ENCODE measurements at places on chromosomes 1 and 21.

- DNase-seq: no peak
Observed at GRCh38 chr1:201625226-201625761, 86.4 kb downstream of the NAV1 start.

- DNase-seq: no peak
Observed at GRCh38 chr1:164637461-164638375, 78.7 kb downstream of the PBX1 start.

- DNase-seq: no peak
Observed at GRCh38 chr1:209805341-209805781, 581 bp downstream of the IRF6 start.

DNA sequence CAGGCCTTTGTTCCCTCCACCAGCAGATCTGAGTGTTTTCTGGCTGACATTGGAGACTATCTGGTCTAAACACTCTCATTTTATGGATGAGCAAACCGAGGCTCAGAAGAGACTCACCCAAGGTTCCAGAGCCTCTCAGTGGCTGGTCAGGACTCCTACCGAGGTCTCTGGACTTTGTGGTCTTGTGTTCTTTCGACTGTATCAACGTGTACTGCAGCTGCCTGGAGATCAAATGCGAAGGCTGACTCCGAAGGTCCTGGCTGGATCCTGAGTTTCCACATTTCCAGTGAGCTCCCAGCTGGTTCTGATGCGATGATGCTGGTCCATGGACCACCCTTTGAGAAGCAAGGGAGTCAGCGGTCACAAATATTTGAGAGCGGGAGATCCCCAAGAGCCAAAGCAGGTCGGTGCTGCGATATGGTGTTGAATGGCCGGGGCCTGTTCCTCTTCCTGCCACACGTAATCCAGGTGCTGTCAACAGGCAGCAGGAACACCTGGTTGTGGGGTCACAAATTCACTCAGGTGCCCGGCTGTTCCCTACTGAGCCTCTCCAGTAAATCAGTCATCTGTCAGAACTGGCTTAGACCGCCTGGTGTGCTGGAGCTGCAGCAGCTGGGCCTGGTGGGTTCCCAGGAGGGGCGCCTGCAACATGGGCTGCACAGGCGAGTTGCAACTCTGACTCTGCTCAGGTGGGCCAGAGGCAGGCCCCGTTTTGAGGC is 94.8 kb upstream of the USP24 start:
- no peak for DNase-seq

GRCh38 chr21:32918478-32919120 is 107.1 kb upstream of the OLIG2 start:
- no peak for DNase-seq

DNA sequence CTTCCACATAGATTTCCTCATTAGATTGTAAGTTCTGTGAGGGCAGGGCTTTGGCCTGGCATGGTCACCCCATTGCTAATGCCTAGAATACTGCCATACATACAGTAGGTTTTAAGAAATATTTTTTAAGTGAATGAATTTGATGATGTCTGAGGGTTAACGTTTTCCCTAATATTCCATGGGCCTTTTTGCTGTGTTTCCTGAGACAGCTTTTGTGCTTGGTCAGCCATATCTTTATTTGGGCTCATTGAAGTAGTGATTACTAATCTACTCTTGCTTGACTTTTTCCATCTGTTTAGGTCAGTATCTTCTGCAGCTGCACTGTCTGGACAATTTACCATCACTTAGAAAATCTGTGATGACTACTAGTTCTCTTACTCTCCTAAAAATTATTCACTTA is 3.5 kb downstream of the CDC42 start:
- DNase-seq: no peak

GRCh38 chr1:2441746-2442145 is 29.4 kb upstream of the PEX10 start:
- no peak for DNase-seq

GRCh38 chr21:17422931-17423330 is 89.9 kb upstream of the CXADR start:
- DNase-seq: no peak

- no peak for DNase-seq
Observed at GRCh38 chr1:246398126-246398813, 108.8 kb downstream of the SMYD3 start.

GRCh38 chr1:50424045-50424883 is 1.0 kb upstream of the DMRTA2 start:
- DNase-seq: no peak

GRCh38 chr1:14371771-14372497 is 226.6 kb upstream of the KAZN start:
- DNase-seq: no peak

GRCh38 chr1:165897326-165898303 is 70.2 kb downstream of the UCK2 start:
- DNase-seq: no peak

GRCh38 chr1:235527196-235527814 is 23.1 kb upstream of the B3GALNT2 start:
- no peak for DNase-seq

DNA sequence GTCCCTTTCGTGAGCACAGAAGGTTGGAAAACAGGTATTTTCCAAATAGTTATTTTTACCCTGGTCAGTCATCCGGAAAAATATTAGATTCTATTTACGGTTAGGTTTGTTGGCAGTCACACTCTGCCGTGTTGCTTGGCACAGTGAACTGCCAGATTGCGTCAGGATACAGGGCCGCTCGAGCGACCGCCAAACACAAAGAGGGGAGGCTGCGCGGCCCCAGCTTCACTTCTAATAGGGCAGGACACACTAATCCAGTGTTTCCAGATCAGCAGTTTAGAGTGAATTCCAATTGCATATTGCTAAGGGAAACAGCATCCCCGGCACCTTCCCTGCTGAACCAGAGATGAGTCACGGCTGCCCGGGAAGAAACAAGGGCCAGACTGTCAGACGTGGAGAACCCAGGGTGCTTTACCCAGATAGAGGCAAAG is 22.9 kb downstream of the UMODL1 start:
- no peak for DNase-seq

DNA sequence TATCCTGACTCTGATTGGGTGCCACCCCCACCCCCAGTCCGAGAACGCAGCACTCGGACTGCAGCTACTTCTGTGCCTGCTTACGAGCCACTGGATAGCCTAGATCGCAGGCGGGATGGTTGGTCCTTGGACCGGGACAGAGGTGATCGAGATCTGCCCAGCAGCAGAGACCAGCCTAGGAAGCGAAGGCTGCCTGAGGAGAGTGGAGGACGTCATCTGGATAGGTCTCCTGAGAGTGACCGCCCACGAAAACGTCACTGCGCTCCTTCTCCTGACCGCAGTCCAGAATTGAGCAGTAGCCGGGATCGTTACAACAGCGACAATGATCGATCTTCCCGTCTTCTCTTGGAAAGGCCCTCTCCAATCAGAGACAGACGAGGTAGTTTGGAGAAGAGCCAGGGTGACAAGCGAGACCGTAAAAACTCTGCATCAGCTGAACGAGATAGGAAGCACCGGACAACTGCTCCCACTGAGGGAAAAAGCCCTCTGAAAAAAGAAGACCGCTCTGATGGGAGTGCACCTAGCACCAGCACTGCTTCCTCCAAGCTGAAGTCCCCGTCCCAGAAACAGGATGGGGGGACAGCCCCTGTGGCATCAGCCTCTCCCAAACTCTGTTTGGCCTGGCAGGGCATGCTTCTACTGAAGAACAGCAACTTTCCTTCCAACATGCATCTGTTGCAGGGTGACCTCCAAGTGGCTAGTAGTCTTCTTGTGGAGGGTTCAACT is 2.1 kb downstream of the RBM15 start:
- DNase-seq: no peak

- DNase-seq: no peak
Observed at GRCh38 chr1:221923929-221924598, 182.2 kb upstream of the DUSP10 start.

- DNase-seq: no peak
Observed at GRCh38 chr1:155013632-155014031, 11.0 kb downstream of the ZBTB7B start.

GRCh38 chr21:42616446-42616845 is 37.0 kb upstream of the PDE9A start:
- no peak for DNase-seq

DNA sequence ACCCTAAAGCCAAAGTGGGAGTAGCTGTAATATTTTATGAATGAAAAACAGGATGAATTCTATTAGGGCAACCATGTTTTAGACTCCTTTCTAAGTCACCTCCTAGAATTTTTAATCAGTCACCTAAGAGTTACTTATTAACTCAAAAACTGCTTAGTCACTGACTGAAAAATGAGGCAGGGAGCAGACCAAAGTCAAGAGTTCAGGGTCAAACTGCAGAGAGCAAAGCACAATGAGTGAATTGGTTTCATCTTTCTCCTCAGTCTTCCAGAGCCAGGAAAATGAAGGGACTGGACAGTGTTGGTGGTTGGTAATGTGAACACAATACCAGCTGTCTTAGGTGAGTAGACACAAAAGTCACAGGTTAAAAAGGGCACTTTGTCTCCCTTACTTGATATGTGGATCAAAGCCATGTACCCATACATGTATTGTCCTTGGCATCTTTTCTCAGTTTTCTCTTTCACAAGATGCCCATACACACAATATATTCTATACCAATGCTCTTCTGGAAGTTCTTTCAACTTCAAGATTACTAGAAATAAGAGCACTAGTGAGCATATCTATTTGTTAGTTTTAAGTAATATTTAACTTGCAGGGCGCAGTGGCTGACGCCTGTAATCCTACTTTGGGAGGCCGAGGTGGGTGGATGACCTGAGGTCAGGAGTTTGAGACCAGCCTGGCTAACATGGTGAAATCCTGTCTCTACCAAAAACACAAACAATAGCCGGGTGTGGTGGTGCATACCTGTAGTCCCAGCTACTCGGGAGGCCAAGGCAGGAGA is 42.2 kb downstream of the ATP1B1 start:
- DNase-seq: no peak

- peak; percentile 57 for DNase-seq
Observed at GRCh38 chr21:32772281-32773047, 909 bp upstream of the PAXBP1 start.

GRCh38 chr1:60762911-60763310 is 319.4 kb upstream of the NFIA start:
- no peak for DNase-seq

- DNase-seq: no peak
Observed at GRCh38 chr1:118914379-118915161, 73.6 kb downstream of the TBX15 start.

- no peak for DNase-seq
Observed at GRCh38 chr1:91226741-91227140, 177.9 kb downstream of the HFM1 start.

All from activated CD8-positive, alpha-beta memory T cell treated with anti-CD3 and anti-CD28 coated beads for 4 hours (primary cell).